IMR-90 (cell line): ENCODE measurements at places on chromosomes 7 and 10. TPM values are rescaled to one million over a fixed set of nuclear protein-coding genes. Genes with fewer than 3 reads are reported as not detected.

The ERVW-1 gene
- not detected in 2 replicates for polyA plus RNA-seq

The WDR86 gene
- not detected in 2 replicates for polyA plus RNA-seq

The ANK3 gene
- 0.55 and 0.63 TPM in 2 replicates for polyA plus RNA-seq

GRCh38 chr10:93475227-93475626 lies 6.9 kb downstream of the MYOF start:
- DNase-seq = no peak

- no peak for DNase-seq
These were observed 235.2 kb downstream of the TMEM26 start for GRCh38 chr10:61217851-61218565.

- no peak for DNase-seq
These were observed 250.7 kb upstream of the ZNF32 start for GRCh38 chr10:43899224-43899959.
